ENCODE measurements at places on chromosomes 16 and 17.

- no peak for DNase-seq
Observed at GRCh38 chr17:66310528-66311148, 8.2 kb downstream of the PRKCA start.

GRCh38 chr16:17171250-17172143 lies 299.3 kb downstream of the XYLT1 start:
- no peak for DNase-seq

- DNase-seq = no peak
Observed at GRCh38 chr17:77618731-77619130, 339.8 kb upstream of the TNRC6C start.

GRCh38 chr17:51461578-51462004 lies 201.2 kb downstream of the UTP18 start:
- no peak for DNase-seq

DNA sequence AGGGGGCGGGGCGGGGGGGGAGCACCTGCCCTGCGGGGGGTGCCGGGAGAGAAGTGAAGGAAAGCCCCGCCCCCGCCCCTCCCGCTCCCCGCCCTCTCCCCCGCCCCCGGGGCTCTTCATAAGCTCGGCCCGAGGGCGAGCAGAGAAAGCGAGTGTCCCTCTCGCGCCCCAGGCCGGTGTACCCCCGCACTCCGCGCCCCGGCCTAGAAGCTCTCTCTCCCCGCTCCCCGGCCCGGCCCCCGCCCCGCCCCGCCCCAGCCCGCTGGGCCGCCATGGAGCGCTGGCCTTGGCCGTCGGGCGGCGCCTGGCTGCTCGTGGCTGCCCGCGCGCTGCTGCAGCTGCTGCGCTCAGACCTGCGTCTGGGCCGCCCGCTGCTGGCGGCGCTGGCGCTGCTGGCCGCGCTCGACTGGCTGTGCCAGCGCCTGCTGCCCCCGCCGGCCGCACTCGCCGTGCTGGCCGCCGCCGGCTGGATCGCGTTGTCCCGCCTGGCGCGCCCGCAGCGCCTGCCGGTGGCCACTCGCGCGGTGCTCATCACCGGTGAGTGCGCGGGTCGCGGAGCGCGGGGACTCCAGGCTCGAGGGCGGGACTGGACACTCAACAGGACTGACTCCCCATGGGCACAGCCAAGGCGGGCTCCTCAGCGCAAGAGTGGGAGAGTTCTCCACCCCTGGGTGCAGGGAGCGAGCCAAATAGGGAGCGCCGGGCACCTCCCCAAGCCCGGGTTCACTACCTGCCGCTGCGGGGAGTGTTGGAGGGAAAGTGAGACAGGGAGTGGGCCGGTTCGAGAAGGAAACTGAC lies at the start of gene HSD11B2:
Gene HSD11B2, plus strand, starts transcription at position 145 of the 798 bp plus-strand sequence. Its CDS starts 128 bp downstream, at position 273.
- peak; percentile 76 for DNase-seq

DNA sequence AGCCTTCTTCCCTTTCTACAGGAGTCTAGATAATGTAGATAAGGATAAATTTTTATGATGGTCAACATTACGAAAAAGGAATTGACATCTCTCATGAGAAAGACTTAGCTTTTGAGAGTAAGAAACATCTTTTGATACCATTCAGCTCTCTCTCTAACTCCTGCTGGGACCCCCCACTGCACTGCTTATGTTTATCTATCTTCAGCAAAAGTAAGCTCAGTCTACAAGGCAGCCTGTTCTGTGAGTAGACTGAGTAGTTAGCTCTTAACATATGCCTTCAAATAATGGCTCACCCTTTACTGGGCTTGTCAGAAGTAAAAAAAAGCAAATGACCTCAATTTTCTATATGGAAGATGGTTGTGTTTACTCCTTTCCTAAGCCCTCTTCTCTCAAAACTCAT lies 372.2 kb upstream of the CDH11 start:
- DNase-seq = no peak

DNA sequence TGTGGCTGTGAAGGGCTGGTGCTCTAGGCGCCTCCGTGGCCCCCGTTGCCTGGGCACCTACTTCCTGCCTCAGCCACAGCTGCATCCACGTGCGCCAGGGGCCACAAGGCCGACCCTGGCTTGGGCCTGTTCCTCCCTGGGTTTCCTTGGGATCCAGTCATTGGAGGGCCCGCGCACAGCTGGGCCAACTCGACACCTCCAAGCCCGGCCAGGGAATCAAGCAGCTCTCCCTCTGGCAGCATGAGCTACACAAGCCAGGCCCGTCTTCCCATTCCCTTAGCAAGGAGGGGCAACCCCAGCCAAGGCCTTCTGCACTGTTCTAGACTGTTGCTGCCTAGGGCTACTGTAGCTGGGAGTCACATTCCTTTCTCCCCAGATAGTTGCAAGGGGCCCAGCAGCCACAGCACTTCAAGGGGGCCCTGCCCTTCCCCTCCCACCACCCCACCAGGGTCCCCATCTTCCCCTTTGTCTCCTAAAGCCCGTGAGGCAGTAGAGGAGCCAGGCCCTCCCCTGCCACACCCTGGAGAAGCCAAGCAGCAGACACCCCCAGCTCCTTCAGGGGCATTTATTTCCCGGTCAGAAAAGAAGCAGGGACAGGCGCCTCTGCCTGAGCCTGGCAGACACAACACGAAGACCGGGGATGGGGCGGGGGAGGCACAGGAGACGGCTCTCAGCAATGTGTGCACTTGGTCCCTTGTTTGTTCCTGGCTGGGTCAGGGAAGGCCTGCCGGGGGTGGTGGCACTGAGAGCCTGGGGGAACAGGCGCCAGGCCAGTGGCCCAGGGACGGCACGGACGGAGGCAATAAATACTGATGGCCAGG lies 3.8 kb downstream of the ARHGDIA start:
- DNase-seq = no peak

DNA sequence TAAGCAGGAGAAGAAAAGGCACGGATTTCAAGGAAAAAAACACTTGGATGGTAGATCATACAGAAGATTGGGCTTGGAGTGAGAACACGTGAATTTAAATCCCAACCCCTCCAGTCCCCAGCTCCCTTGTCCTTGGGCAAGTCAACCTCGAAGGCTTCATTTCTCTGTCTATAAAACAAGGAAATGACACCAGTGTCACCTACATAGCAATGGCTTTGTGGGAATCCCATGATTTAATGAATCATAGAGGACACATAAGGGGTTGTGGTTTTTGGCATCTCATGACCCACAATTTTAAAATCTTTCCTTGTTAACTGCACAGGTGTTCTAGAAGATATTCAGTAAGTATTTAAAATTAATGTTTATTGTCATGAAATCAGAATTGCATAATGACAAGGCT lies 8.2 kb upstream of the CCL2 start:
- DNase-seq = no peak

- no peak for DNase-seq
Observed at GRCh38 chr16:78005881-78006280, 16.5 kb upstream of the CLEC3A start.

GRCh38 chr16:26175944-26176343 lies 484.2 kb downstream of the HS3ST4 start:
- DNase-seq = no peak

- no peak for DNase-seq
Observed at GRCh38 chr16:35221482-35222185, 1762.2 kb downstream of the TP53TG3F start.

DNA sequence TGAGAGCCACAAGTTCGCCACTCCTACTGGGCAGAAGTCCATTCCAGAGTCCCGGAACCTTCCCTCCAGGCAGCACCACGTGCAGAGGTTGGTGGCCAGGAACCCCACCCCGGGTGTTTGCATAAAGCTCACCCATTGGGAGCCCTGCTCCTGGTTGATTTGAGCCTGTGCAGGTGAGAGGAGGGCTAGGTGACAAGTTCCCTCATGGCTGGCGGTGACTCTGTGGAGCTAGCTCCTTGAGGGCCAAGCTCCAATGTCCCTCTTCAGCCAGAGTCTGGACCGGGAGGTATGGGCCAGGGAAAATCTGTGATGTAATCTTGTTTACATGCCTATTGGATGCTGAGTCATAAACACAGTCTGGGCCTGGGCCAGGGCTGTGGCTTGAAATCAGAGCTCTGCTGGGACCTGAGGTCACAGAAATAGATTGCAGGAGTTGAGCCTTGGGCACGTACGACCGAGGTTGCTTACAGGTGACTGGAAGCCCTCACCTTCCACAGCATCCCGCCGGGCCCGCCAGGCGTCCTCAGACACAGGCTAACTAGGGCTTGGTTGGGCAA lies 118.9 kb downstream of the AATF start:
- no peak for DNase-seq

DNA sequence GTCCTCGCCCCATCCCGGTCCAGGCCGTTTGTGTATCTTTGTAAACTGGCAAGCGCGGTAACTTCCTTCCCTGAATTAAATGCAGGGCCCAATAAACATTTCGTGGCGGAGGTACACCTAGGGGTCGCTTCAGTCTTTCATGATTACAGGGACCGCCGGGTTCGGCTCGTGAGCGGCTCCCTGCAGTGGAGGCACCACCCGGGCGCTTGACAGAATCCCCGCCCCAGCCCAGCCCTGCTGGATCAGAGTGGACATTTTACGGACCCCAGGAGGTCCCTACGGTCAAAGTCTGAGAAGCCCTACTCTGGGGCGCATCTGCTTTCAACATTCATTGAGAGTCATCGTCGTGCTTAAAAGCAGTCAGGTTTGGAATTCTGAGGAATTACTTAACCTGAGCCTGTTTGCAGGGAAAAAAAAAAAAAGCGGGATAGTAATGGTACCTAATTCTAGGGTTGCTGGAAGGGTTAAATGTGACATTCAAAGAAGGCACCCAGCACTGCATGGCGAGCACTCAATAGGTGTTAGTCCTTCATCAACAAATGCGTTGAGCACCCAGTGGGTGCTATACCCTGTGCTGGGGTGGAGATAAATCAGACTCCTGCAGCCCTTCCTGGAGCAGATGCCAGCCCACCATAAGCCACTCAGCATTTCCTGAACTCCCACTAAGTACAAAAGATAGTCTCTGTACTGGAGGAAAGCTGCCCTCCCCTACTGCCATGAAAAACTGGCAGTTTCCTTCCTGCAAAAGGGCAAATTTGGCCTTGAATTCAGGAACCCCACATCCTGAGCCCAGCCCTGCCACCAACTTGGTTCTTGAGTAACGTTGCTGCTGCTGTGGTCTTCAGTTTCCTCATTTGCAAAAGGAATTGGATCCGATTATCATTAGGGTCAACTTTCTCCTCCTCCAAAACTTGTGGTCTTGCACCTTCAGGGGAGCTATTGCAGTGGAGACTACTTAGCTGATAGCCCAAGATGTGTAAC lies 658 bp upstream of the DUSP3 start:
- DNase-seq = no peak

DNA sequence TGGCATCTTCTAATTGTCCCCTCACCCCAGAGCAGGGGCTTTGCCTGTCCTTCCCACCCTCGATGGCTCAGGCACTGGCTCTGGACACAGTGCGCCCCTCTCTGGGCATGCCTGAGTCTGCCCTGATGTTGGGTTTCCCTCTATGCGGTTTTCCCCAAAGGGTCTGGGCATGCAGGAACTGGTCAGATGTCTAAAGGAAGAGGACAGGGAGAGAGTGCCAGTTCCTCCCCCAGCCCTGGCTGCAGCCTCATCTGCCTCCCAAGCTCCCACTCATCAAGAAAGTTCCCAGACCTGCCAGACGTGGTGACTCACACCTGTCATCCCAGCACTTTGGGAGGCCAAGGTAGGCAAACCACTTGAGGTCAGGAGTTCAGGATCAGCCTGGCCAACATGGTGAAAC lies 41.3 kb upstream of the PABPN1L start:
- no peak for DNase-seq

- no peak for DNase-seq
Observed at GRCh38 chr16:85056211-85056748, 28.7 kb downstream of the KIAA0513 start.

DNA sequence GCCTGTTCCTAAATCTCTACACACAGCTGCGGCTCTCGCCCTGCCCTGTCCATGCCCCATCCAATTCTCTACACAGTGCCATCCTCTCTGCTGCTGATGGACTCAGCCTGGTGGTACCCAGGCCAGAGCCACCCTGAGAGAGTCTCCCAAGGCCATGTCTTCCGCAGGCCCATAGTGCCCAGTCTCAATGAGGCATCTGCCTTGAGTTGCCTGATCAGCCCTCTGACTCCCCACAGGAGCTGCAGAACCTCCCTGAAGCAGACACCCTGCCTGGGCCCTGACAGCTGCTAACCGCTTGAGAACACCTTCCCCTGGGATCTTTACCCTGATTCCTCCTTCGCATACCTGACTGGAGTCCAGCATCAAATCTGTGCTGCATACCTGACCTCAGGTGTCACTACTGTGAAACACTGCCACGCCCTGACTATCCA lies 13.3 kb downstream of the TSPOAP1 start:
- DNase-seq = no peak

DNA sequence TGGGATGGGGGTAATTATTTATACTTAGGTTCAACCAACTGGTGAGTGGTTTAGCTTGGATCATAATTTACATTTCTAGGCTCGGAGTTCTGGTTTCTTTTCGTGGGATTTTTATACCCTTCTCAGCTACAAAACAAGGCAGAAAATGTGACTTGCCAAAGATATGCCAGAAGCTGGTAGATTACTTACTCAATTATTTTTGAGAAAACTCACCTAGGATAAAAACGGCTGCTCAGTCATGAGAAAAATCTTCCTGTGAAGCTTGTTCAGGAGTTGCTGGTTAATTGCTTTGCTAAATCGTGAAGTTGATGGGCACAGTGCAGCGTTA lies 1.1 kb downstream of the NDEL1 start:
- no peak for DNase-seq

DNA sequence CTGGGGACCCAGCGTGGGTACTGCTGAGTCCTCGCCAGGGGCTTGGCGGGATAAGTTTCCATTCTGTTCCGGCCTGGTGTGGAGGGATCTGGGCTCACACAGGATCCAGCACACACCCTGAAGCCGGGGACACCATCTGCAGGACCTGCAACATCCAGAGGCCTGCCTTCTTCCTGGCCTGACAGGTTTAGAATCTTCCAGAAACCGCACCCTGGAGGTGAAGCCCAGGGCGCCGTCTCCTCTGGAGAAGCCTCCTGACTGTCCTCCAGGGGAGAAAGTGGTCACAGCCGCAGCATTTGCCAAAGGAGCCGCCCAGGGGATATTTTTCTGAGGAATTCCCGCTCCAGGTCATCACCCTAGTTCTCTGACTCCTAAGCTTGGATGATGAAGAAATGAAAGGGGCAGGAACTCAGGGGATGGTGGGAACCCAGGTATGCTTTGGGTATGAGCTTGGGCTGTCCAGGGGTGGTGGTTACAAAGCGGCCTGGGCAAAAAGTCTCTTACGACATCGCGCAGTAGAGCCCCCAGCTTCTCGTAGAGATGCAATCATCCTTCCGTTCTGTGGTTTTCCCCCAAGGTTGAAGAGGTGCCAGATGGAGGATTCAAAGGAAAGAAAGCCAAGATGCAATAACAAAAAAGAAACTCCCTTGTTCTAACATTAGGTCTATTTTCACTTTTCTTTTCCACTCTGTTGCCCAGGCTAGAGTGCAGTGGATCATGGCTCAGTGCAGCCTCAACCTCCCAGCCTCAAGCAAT lies 9.1 kb upstream of the CRISPLD2 start:
- no peak for DNase-seq

- no peak for DNase-seq
Observed at GRCh38 chr16:24670623-24671454, 58.6 kb upstream of the TNRC6A start.

DNA sequence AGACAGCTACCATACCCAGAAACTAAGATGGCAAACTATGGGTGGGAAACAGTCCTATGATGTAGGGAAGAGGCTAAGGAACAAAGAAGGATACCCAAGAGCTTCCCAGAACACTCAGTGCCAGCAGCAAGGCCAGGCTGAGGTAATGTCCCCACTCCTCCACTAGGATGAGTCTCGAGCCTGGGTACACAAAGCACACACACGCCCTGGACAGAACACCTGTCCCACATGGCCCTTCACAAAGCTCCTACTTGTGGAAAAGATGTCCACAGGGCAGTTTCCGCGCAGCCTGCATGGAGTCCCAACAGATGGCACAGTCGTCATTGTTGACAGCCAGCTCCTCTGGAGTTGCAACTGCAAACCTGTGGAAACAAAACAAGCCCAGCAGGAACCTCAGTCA lies 23.9 kb downstream of the AMFR start:
- DNase-seq = no peak
